ENCODE measurements at places on chromosomes 3 and 15.

DNA sequence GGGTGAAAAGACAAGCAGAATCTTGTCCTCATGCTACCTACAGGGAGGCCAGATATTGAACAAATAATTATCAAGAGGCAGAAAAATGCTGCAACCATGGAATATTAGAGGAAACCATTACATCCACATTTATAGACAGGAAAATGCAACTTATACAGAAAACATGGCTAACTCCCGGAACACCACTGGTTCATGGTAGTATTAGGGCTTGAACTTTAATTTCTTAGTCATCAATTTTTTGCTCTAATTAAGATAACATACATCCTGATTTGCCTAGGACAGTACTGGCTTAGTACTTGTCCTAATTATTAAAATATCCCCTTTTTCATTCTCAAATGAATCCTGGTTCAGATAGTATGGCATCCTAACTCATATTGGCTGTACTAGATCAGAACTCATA is 76.3 kb upstream of the TGFBR2 start:
- H3K4me3 ChIP-seq, result no peak overlapping the region
- no peaks in the 10 kb centered on the region for H3K4me1 ChIP-seq
- no peak for DNase-seq
- H3K27ac ChIP-seq, result no peak overlapping the region

DNA sequence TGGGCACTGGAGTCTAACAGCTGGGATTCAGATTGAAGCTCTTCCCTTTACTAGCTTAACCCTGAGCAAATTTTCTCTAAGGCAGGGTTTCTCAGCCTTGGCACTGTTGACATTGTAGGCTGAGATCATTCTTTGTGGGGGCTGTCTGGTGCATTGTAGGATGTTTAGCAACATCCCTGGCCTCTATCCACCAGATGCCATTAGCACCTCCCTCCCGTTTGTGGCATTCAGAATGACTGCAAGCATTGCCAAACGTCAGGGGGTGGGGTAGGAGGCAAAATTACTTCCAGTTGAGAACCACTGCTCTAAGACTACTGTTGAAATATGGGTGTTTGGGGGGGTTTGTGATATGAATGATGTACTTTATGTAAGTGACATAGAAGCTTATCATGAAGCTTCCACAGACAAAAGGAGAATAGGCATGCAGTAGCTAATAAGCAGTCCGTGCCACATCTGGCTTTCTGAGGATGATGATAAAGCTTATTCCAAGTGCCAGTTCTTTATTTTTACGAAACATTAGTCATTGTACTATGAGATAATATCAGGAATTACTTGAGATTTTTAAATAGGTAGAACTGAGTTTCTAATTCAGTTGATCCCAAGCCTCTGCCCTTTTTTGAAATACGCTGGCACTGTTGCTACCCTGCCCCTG is 39.3 kb downstream of the NKIRAS1 start:
- H3K4me3 ChIP-seq, result no peak overlapping the region
- no peak for DNase-seq
- H3K27me3 ChIP-seq, result no peaks in the 10 kb centered on the region
- H3K36me3 ChIP-seq, result peaks cover 6% of the 10 kb centered on the region
- H3K27ac ChIP-seq, result no peak overlapping the region
- peaks cover 15% of the 10 kb centered on the region for H3K4me1 ChIP-seq

DNA sequence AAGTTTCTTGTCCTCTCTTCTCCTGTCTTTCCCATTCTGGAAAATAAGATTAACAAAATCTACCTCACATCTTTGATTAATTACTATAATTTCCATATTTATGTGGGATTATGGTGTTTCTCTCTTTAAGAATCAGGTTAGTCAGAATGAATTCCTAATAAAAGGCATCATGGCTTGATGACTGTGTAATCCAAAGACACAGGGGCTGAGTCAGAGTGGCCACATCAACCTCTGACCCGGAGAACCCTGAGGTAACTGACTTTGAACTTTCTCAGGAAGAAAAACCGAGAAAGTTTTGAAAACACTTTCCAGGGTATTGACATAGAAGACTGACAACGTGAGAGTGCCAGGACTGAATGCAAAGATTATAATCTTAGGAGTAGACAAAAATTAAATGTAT is 170.3 kb upstream of the MCTP2 start:
- no peaks in the 10 kb centered on the region for H3K36me3 ChIP-seq
- H3K27ac ChIP-seq, result no peak overlapping the region
- H3K4me3 ChIP-seq, result no peak overlapping the region
- H3K27me3 ChIP-seq, result peaks cover 12% of the 10 kb centered on the region

- peaks cover 4% of the 10 kb centered on the region for H3K27me3 ChIP-seq
- H3K27ac ChIP-seq, result no peak overlapping the region
- no peaks in the 10 kb centered on the region for H3K36me3 ChIP-seq
- H3K4me3 ChIP-seq, result no peak overlapping the region
Measured at GRCh38 chr15:25596644-25597562, 158.1 kb upstream of the UBE3A start.

- no peak overlapping the region for H3K4me3 ChIP-seq
- no peaks in the 10 kb centered on the region for H3K4me1 ChIP-seq
- no peak overlapping the region for H3K27ac ChIP-seq
- DNase-seq, result no peak
Measured at GRCh38 chr15:63364399-63365272, 17.0 kb downstream of the CA12 start.

- H3K4me1 ChIP-seq, result no peaks in the 10 kb centered on the region
- H3K27ac ChIP-seq, result no peak overlapping the region
- no peak overlapping the region for H3K4me3 ChIP-seq
- H3K36me3 ChIP-seq, result no peaks in the 10 kb centered on the region
Measured at GRCh38 chr15:68638953-68639515, 60.2 kb downstream of the CORO2B start.

- no peaks in the 10 kb centered on the region for H3K4me1 ChIP-seq
- H3K4me3 ChIP-seq, result no peak overlapping the region
- DNase-seq, result no peak
- no peaks in the 10 kb centered on the region for H3K36me3 ChIP-seq
Measured at GRCh38 chr3:29195056-29195455, 85.8 kb upstream of the RBMS3 start.

- no peaks in the 10 kb centered on the region for H3K4me1 ChIP-seq
- H3K4me3 ChIP-seq, result no peak overlapping the region
- no peak overlapping the region for H3K27ac ChIP-seq
- H3K27me3 ChIP-seq, result no peaks in the 10 kb centered on the region
- H3K36me3 ChIP-seq, result peaks cover 15% of the 10 kb centered on the region
- peak; percentile 20 for DNase-seq
Measured at GRCh38 chr3:184241447-184242296, 7.1 kb downstream of the ALG3 start.

DNA sequence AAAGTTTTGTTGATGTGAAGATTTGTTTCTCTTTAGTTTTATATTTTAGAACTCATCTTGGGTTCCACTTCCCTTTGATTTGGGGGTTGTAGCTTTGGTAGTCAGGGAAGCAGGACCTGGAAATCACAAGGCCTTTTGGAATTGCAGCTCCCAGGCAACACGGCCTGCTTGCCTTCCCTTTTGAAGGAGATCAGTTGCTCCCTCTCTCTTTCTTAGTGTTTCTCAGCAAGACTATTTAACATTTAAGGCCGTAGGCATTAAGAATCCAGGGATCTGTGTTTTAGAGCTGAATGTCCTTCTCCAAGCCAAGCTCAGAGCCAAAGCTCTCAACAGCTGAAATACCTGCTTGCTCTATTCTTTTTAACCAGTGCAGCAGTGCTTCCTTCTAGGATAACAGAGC is 310.3 kb downstream of the PTPRG start:
- H3K27me3 ChIP-seq, result no peaks in the 10 kb centered on the region
- no peaks in the 10 kb centered on the region for H3K4me1 ChIP-seq
- DNase-seq, result no peak
- no peak overlapping the region for H3K27ac ChIP-seq
- H3K4me3 ChIP-seq, result no peak overlapping the region

GRCh38 chr3:138078901-138079344 is 36.5 kb downstream of the DZIP1L start:
- peak; percentile 62 for DNase-seq
- peaks cover 28% of the 10 kb centered on the region for H3K4me1 ChIP-seq
- no peak overlapping the region for H3K27ac ChIP-seq
- H3K27me3 ChIP-seq, result no peaks in the 10 kb centered on the region
- no peaks in the 10 kb centered on the region for H3K36me3 ChIP-seq

GRCh38 chr3:38988955-38989354 is 62.8 kb downstream of the SCN11A start:
- peaks cover 21% of the 10 kb centered on the region for H3K27me3 ChIP-seq
- no peak for DNase-seq
- no peak overlapping the region for H3K4me3 ChIP-seq
- H3K4me1 ChIP-seq, result no peaks in the 10 kb centered on the region
- no peaks in the 10 kb centered on the region for H3K36me3 ChIP-seq
